Astrocyte of the spinal cord (primary cell): ENCODE measurements at places on chromosomes 5 and 9.

- peak; percentile 59 for DNase-seq
These were observed 555.1 kb upstream of the ADAMTS16 start for GRCh38 chr5:4584982-4585381.

DNA sequence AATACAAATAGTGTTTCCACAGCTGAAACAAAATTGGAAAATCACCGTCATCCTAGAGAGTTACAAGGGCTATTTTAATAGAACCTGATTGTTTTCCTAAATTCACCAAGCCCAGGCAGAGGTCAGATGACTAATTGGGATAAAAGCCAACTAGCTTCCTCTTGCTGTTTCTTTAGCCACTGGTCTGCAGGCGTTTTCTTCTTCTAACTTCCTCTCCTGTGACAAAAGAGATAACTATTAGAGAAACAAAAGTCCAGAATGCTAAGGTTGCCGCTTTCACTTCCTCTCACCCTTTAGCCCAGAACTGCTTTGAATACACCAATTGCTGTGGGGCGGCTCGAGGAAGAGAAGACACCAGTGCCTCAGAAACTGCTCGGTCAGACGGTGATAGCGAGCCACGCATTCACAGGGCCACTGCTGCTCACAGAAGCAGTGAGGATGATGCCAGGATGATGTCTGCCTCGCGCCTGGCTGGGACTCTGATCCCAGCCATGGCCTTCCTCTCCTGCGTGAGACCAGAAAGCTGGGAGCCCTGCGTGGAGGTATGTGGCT lies at the start of gene TLR4:
Gene TLR4 (plus strand): TSS at position 380 of the 552 bp plus-strand sequence. CDS start 70 bp downstream, at position 450.
- DNase-seq, result peak; percentile 94

DNA sequence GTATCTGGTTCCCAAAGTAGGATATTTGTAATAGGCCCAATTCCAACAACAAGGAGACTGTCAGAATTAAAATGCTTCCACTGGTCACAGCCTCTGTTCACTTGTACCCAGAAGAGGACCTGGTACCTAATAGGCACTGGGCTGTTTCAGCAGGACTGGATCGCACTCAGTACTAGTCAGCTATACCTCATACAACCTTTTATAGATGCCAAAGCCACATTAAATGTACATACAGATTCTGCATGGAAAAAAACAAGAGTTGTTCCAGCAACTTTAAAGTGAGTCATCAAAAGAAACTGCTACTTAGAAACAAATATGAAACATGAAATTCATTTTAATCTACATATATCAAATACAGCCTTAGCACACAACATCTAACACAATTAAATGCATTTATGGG lies 87.5 kb downstream of the GPR21 start:
- DNase-seq, result no peak

GRCh38 chr9:126819482-126819881 lies 14.6 kb downstream of the ZBTB43 start:
- no peak for DNase-seq

- DNase-seq, result peak; percentile 10
These were observed 182.8 kb downstream of the MCTP1 start for GRCh38 chr5:95102080-95102479.

DNA sequence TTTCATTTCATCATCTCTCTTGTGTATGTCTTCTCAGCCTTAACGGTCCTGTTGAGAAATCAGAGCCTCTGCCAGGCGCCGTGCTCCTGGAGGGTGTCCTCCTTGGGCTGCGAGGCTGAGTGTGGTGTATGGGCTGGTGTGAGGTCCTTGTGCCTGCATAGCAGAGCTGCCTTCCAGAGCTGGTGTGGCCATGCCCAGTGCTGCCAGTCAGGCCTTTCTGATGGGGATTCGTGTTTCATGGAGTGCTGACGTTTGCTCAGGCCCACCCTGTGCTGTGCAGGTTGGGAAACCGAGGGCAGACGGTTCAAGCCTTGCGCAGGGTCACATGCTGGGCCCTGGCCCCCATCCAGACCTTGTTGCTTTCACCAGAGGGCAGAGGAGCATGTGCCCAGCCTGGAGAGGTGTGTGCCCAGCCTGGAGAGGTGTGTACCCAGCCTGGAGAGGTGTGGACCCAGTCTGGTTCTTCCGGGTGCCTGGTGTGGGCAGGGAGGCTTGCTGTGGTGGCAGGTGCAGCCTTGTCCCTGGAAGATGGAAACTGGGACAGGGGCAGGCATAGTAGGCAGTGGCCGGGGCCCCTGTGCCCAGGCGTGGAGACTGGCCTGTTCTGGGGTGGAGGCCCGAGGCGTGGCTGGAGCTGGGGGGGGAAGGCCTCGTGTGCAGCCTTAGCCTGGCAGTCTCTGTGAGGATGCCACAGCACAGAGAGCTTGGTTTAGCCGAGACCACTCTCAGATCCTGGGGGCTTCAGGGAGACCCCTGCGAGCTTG lies 84.0 kb downstream of the RXRA start:
- DNase-seq, result no peak

DNA sequence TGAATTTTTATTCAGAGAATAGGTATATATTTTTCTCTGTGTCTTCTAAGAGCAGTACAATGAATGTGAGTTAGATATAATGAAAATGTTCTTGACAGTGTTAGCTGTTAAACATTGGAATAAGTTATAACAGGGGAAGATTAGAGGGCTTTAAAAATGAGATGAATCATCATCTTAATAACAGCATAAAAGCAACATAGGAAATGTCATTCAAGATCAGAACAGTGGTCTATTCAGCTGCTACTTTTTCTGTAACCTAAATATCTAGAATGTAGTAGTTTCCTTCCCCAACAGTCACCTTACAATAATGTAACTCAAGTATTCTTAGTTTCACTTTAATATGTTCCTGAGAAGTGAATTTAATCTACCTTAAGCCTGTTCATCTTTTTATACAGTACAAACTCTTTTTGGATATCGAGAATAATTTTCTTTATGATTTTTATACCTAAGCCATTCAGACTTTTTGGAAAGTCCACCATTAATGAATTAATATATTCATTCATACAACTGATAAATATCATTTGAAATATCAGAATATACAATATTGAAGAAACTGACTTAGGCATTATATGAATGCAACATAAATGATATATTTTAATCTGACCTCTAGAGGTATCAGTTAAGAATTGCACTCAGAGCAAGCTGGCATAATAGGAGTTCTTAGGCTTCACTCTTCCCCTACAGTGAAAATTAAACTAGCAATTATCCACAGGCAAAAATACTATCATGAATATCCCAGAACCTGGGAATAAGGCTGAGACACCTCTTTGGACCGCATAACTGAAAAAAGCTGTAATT lies 66.1 kb upstream of the EDIL3 start:
- peak; percentile 47 for DNase-seq

GRCh38 chr5:124460642-124461041 lies 285.8 kb downstream of the ZNF608 start:
- DNase-seq, result no peak

DNA sequence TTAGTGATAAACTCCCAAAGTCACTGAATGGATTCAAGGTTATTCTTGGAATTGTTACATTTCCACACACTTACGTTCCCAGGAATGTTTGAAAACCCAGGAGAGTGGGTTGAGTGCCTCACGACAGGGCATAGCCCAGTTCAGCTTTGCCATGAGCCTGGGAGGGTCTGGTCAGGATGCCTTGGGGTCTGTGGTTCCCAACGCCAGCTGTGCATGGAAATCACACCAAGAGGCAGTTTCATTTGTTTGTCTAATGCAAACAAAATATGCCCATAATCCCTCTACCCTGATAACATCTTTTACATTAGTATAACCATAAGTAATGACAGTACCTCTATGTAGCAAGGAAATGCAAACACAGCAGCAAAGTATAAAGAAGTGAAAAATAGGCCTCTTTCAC lies 25.3 kb upstream of the MSX2 start:
- no peak for DNase-seq

GRCh38 chr5:110932755-110933488 lies 138.6 kb upstream of the TSLP start:
- DNase-seq, result no peak

- DNase-seq, result no peak
These were observed 71.1 kb downstream of the FBXL7 start for GRCh38 chr5:15571081-15571480.

DNA sequence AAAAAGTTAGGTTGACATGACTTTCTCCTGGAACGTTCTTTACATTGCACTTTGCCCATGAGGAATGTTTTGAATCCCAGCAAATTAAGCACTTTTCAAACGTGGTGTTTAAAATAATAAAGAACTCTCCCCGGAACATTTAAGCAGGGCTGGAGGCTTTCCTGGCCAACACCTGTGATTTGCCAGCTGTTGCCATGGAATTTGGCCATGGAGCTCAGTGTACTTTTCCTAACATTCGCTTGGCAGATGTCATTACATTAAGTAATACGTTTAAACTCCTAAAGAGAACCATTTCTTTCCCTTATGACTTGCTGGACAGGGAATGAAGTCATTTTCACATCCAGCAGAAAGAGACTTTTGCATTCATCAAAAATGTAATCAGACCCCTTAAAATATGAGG lies 146.1 kb downstream of the GAS1 start:
- DNase-seq, result peak; percentile 41

- peak; percentile 99 for DNase-seq
These were observed at the start of the genes TMEM167A and XRCC4 for GRCh38 chr5:83076742-83077661. Gene TMEM167A, minus strand, starts transcription at chr5:83077394. Its CDS starts 71 bp downstream, at chr5:83077323. Gene XRCC4, plus strand, starts transcription at chr5:83077547. Its CDS starts 27,373 bp downstream, at chr5:83104920.

GRCh38 chr5:135439231-135440205 lies 7.6 kb downstream of the DCANP1 start:
- no peak for DNase-seq

- DNase-seq, result no peak
These were observed 277.2 kb upstream of the SLC24A2 start for GRCh38 chr9:20065796-20066700.

DNA sequence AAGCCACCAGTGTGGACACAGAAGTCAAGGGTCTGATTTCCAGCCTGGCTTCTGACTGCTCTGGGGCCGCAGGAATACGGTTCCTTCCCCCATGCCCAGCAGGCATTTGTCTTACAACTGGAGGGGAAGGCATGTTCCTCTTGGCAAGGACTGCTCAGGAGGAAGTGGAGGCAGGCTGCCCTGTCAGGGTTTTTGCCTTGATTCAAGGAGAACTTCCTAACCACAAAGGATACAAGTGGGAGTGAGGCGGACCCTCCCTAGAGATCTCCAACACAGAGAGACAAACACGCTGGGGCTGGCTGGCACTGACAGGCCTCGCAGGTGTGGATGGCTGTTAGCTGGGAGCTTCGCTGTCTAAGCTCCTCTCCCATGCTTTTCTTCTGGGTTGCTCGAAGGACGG lies 19.1 kb downstream of the TGFBI start:
- no peak for DNase-seq

DNA sequence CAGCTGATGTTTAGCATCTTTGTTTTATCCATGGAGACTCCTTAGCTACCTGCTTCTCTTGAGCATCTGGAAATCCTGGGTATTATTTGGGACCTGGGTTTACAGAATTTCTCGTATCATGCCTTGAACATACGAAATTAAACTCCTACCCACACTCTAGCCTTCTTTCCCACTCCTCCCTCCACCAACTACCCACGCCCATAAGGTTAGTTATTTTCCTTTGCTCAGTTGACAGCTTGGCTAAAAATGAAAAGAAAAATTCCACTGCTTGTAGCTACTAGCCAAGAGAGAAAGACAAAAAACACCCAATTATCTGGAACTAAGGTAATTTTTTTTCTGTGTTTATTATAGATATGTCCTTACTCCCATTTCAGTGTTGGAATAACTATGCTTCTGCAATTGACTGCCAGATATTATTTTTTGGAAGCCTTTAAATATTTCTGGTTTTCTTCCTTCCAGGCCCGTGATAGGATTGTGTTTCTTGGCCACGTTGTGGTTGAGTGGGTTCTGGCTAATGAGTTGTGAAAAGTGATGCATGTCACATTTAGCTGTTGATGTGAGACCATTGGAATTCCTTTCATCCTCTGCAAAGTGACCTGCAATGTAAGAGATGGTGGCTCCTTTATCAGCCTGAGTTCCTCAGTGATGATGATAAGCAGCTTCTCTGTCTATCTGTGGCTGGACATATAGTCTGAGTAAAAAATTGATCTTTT lies 308.1 kb downstream of the LRRC70 start:
- DNase-seq, result peak; percentile 18

DNA sequence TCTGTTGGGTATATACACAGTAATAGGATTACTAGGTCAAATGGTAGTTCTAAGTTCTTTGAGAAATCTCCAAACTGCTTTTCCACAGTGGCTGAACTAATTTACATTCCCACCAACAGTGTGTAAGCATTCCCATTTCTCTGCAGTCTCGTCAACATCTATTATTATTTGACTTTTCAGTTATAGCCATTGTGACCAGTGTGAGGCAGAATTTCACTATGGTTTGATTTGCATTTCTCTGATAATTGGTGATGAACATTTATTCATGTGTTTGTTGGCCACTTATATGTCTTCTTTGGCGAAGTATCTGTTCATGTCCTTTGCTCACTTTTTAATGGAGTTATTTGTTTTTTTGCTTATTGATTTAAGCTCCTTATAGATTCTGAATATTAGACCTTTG lies 596.2 kb upstream of the DAB2 start:
- DNase-seq, result no peak

- DNase-seq, result no peak
These were observed 176.8 kb downstream of the SLCO4C1 start for GRCh38 chr5:102119252-102119651.

GRCh38 chr5:180467028-180467975 lies 26.9 kb upstream of the CNOT6 start:
- DNase-seq, result no peak

- DNase-seq, result peak; percentile 73
These were observed 23.0 kb downstream of the NREP start for GRCh38 chr5:111734013-111734412.

DNA sequence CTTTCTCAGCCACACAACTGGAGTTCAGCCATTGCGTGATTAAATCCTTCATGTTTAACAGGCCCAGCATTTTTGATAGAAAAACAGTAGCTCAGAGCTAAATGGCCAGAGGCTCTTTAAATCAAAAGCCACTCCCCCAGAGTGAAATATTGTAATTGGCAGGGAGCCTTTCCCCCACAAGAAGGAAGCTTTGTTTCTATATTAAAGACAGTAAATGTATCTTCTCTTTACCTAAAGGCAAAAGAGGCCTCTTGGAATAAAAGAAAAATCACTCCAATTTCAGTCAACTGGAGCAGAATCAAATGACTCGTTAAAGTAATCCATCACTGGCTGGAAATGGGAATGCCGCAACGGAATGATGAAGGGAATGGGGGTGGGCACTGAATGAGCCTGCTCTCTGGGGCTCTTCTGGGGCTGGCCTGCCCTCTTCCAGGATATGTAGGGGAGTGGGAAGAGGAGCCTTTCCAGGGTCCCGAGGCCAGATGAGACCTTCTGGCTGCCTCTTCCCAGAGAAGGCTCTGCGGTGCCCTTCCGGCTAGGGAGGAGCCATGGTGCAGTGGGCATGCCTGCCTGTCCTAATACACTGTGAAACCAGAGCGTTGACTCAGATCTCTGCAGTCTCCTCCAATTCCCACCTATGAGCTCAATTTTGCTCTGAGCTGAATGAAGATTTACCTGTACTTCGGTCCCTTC lies 45.2 kb downstream of the ANKDD1B start:
- peak; percentile 50 for DNase-seq
